Left renal pelvis (tissue), 4 donors: ENCODE measurements at places on chromosomes 12 and 14. TPM values are rescaled to one million over a fixed set of nuclear protein-coding genes. Genes with fewer than 3 reads are reported as not detected.

DNA sequence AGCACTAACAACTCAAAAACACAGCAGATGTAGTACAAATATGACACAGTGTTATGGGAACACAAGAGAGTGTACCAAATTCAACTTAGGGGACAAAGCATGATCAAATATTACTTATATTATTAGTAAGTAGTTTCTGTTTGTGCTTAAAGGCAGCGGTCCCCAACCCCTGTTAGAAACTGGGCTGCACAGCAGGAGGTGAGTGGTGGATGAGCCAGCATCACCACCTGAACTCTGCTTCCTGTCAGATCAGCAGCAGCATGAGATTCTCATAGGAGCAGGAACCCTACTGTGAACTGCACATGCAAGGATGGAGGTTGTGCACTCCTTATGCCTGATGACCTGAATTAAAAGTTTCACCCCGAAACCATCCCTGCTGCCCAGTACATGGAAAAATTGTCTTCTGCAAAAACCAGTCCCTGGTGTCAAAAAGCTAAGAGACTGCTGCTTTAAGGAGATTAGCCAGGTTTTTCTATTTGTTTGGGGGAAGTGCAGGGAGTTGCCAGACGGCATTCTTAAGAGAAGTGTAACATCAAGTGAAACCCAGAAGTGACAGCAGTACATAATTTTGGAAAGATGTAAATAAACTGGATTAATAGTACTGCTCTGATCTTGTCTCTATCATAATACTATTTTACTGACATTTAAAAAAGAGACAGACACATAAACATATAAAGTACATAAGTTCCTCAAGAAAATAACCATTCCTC is 26.7 kb downstream of the GTF2A1 start:
- no peak for DNase-seq

- DNase-seq = no peak
Observed at GRCh38 chr12:90090929-90091651, 382.5 kb upstream of the ATP2B1 start.

ETFBKMT gene
- polyA plus RNA-seq = 5.9 TPM

DNA sequence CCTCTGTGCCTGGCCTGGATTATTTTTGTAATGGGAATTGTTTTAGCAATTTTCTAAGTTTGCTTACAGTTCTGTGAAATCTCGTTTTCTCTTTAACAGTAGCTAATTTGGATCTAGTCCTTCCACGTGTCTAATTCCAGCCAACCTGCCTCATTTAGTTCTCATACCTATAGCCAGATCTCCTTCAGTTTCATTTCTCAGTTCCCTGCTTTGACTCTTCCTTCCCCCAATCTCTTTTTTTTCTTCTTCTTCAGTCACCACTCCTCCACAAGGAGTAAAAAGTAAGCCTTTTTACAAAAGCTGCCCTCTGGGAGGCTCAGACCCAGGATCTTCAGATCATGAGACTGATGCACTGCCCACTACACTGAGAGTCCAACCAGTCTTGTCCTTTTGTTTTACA is 1.4 kb downstream of the THTPA start:
- DNase-seq = no peak

RDH12 gene
- 0.42 TPM for polyA plus RNA-seq

DNA sequence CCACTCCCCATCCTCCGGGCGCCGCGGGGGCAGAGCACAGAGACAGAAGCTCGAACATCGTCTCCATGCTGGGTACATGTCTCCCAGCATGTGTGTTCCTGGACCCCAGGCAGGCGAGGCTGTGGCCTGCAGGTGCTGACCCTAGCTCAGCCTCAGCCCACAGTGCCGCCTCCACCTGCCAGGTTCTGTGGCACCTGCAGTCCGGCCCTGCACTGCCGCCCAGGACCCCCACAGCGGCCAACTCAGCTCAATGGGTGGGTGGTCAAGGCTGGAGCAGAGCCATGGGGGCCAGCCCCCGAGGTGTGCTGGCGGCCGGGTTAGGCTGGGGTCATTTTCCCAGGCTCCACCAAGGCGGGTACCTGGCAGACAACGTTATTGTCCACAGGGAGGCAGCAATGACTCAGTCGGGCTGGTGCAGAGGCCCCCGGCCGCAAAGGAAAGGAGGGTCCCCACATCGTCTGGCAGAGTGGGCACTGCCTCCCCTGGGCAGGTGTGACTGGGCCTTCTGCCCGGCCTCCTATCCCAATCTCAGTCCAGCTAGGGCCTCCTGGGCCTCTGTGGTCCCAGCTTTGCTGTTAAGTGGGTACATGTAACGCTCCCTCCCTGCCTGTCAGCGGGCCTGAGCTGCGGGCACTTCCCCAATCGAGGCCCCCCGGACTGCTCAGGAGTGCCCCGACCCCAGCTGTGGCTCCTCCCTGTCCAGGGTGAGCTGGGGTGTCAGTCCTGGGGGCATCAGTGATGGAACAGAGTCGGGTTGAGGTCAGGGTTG is 20.2 kb upstream of the NUDT14 start:
- DNase-seq = no peak

- DNase-seq = no peak
Observed at GRCh38 chr14:68820536-68820935, 27.7 kb upstream of the ZFP36L1 start.
